Breast epithelium (tissue), 4 donors: ENCODE measurements at places on chromosomes 5 and 9. TPM values are rescaled to one million over a fixed set of nuclear protein-coding genes. Genes with fewer than 3 reads are reported as not detected.

Gene ORM2
- total RNA-seq, result not detected

Gene TESK1
- 26.5 TPM for total RNA-seq

Gene PHF24
- 0.33 TPM for total RNA-seq

Gene GABBR2
- total RNA-seq, result not detected

Gene IL3
- not detected for total RNA-seq

Gene TAF11L10
- not detected for total RNA-seq

Gene IFNA2
- not detected for total RNA-seq

Gene ECSCR
- total RNA-seq, result 39.3 TPM

Gene PCDHGC5
- 3.3 TPM for total RNA-seq

Gene TICAM2
- total RNA-seq, result 0.98 TPM

Gene SH3RF2
- 9.5 TPM for total RNA-seq

Gene ASPN
- total RNA-seq, result 3.9 TPM

Gene PLAC8L1
- not detected for total RNA-seq

- no peak for DNase-seq
Measured at GRCh38 chr5:57366744-57367143, 115.9 kb downstream of the ACTBL2 start.

- DNase-seq, result no peak
Measured at GRCh38 chr5:196350-196749, 5.1 kb downstream of the LRRC14B start.

GRCh38 chr5:120532835-120533234, 68.7 kb downstream of the PRR16 start:
- DNase-seq, result no peak

DNA sequence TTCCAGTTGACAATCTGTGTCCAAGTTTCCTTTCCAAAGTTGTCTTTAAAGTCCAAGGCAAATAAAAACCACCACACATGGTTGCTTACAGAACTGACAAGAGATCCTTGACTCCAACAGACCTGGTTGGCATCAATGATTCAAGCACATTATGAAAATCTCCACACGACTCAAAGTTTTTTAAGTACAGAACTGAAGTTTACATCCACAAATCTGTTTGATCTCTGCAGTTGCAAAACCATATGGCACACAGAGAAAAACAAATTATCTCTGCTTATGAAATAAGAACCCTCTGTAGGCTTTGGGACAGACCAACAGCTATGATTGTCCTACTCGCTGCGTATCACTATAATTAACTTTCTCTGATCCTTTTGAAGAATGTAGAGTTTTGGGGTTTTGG, 60.8 kb downstream of the MLLT3 start:
- DNase-seq, result no peak

GRCh38 chr5:140977003-140977402, 10.7 kb downstream of the PCDHAC2 start:
- DNase-seq, result no peak

DNA sequence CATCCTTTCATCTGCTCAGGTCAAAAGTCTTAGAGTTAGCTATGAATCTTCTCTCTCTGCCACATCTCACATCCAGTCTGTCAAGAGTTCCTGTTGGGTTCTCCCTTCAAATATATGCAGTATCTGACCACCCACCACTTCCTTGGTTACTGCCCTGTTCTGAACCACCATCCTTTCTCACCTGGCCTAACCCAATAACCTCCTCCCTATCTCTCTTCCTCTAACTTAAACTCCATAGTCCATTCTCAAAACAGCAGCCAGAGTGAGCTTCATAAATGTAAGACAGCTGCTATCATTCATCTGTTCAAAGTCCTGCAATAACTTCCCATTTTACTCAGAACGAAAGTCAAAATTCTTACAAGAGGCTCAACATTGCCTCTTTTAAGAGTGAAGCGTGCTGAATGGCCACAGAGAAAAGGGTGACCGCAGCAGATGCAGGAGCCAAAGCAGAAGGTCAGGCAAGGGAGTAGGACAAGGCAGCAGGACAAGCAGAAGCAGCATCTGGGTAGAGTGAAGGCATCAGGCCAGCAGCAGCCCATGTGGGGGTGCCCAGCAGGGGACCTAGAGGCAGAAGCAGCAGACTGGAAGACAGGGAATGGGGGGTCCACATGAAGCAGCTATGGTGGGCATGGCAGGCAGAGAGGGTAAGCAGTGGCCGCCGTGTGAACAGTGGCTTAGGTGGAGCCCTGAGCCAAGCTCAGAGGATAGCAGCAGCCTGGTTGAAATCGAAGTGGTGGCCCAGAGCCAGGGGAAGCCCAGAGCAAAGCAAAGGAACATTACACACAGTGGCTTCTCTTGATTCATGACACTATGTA, 39.3 kb upstream of the CDC42SE2 start:
- no peak for DNase-seq

GRCh38 chr5:6410421-6410820, 32.1 kb upstream of the MED10 start:
- no peak for DNase-seq

DNA sequence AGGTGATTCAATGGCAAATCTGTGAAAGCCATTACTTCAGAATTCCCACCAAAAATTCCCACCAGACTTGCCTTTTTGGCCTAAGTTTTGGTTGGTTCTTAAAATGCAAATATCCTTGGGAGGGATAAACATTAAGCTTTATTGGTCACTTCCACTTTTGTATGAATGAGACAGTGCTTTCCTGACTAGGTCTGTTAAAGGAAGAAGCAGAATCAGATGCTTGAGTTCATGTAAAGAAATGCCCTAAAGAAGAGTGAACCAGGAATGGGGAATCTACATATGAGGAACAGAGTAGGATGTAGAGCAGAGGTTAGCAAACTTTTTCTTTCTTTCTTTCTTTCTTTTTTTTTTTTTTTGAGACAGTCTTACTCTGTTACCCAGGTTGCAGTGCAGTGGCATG, 129.3 kb downstream of the GCNT1 start:
- DNase-seq, result no peak

GRCh38 chr9:32350682-32351081, 33.8 kb upstream of the ACO1 start:
- DNase-seq, result no peak

DNA sequence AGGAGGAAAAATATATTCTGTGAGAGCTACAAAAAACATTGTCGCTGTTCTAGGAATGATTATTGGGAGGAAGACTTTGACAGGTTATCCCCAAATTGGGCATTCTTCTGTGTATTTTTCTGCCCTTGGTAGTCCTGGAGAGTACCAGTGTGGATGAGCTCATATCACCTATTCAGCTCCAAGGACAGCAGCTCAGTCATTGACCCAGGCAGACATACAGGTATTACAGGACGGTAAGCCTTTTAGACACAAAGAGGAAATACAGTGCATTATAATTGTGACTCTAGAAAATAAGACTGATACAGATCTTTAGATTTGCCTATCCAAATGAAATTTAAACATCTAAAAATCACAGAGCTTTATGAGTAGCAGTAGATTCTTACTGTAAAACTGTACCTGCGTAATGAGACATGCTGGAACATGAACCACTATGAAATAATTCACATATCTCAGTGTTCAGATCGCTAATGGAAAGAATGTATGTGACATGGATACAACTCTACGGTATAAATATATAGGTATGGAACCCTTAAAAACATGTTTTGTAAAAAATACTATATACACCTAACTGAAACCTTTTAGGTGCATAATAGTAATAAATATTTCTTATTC, 56.0 kb downstream of the PLK2 start:
- no peak for DNase-seq

DNA sequence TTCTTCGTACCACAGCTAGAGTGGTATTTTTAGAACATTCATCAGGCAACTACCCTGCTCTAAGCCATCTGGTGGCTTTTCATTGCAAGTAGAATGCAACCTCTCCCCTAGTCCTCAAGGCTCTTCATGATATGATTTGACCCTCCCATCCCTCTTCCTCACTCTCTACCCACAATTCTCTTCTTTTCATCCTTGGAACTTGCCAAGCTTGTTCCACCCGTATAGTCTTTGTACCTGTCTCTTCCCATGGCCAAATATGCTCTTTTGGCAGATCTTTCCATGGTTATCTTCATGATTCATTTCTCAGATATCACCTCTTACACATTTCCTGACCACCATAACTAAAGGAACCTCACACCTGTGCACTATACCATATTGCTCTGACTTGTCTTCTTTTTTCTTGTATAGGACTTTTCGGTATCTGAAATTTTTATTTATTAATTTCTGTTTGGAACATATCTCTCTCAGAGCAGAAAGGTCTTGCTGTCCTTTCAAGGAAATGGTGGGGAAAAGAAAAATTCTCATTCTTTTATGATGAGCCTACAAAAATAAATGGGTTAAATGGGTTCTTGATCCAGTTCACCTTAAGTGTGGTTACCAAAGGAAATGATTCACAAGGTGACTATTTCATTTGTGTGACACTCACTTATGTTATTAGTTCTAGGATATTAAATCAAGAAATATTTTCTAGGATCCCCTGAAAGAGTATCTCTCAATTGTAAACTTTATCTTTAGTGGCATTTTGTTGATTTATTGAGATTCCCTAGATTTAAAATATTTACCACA, 3.7 kb upstream of the CD274 start:
- no peak for DNase-seq

- no peak for DNase-seq
Measured at GRCh38 chr5:128850049-128850448, 115.2 kb upstream of the SLC27A6 start.

GRCh38 chr5:81161012-81161601, 72.0 kb upstream of the CKMT2 start:
- DNase-seq, result no peak

- DNase-seq, result no peak
Measured at GRCh38 chr5:112253478-112254250, 165.4 kb downstream of the EPB41L4A start.

- no peak for DNase-seq
Measured at GRCh38 chr9:135385793-135386192, 93.8 kb upstream of the PPP1R26 start.

GRCh38 chr9:32741706-32742105, 41.6 kb upstream of the TMEM215 start:
- DNase-seq, result no peak

DNA sequence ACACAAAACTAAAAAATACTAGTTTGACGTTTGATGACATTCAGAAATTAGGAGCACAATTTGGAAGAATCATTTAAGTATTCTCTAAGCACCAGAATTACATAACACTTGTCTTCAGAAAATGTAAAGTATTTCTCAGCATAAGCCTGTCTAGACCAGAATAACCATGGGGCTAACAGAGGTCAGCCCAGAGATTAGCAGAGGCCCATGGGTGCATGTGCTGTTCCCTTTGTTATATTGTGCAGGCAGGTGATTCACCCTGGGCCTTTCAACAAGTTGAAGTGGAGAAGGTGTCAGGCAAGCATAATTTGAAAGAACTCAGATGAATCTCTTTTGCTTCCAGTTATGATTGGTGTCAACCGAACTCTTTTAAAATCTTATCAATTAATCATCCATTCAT, 227.9 kb downstream of the LURAP1L start:
- no peak for DNase-seq

DNA sequence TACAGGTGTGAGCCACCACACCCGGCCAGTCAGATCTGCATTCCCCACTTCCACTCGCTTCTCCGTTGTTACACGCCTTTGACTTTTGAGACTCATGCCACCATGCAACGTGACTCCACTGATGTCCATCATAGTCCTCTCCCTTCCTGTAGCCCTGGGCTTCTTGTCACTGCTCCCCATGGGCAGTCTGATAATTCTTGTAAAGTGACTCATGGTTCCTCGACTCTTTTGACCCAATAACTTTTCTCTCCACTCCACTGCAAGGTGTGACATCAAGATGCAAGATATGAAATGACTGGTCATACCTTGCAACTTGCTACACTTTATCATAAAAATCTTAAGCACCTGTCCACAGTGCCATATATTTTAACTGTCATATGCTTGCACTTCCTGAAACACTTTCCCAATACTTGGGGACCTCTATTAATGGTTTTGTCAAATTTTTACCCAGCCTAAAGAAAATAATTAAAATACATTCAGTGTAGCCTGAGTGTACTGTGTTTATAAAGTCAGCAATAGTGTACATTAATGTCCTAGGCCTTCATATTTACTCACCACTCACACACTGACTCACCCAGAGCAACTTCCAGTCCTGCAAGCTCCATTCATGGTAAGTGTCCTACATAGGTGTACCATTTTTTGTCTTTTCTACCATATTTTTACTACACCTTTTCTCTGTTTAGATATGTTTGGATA, 18.6 kb upstream of the ANKRD18A start:
- no peak for DNase-seq

- no peak for DNase-seq
Measured at GRCh38 chr9:96006961-96007360, 131.5 kb downstream of the ERCC6L2 start.

- DNase-seq, result peak; percentile 49
Measured at GRCh38 chr5:126531543-126532120, 63.4 kb downstream of the ALDH7A1 start.

- DNase-seq, result no peak
Measured at GRCh38 chr5:78760366-78760765, 111.8 kb upstream of the LHFPL2 start.
